ENCODE measurements at places on chromosomes 13 and 19. TPM values are rescaled to one million over a fixed set of nuclear protein-coding genes. Genes with fewer than 3 reads are reported as not detected.
A peak's percentile ranks its signal among the peaks of the same experiment; 100 is the strongest.

The CLDND2 gene
- polyA plus RNA-seq, result 1.6 TPM

The C5AR1 gene
- 3.9 TPM for polyA plus RNA-seq

The PSPN gene
- polyA plus RNA-seq, result 0.69 TPM

- DNase-seq, result no peak
Measured at GRCh38 chr13:37475966-37476365, 122.6 kb downstream of the POSTN start.

DNA sequence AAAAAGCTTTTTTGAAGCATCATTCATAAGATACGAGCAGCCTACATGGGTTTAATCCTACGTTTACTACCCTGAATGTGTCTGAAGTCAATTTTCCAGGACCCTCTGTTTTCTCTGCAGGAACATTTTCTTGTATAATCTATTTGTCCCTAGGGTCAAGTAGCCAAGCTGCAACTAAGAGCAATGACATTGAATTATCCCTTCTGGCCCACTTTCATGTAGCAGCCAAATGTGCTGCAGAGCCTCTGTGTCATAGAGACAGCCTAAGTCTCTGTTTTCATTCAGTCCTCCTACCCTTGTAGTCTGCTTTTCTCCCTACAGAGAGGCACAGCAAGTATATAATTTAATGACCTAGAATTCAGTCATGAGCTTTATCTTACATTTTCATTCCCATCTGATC, 82.1 kb downstream of the ZAR1L start:
- no peak for DNase-seq

- DNase-seq, result peak; percentile 73
Measured at GRCh38 chr19:38980583-38981374, 5.2 kb upstream of the FBXO17 start.

DNA sequence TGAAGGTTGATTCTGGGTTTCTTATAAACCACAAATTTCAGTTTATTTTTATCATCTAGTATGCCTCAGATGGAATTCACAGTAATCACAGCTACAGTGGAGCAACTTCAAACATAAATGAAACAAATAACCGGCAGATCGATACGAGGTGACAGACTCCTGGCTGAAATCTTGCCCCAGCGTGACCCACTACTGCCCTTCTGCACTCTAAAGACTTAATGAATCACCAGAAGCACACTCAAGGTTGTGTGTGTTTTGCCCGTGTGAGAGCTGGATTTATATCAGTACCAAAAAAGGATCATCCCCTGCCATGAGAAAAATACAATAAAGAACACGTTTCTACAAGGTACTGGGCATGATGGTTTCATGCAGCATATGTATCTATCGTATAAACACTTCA, 161.7 kb downstream of the KLF12 start:
- DNase-seq, result peak; percentile 25

DNA sequence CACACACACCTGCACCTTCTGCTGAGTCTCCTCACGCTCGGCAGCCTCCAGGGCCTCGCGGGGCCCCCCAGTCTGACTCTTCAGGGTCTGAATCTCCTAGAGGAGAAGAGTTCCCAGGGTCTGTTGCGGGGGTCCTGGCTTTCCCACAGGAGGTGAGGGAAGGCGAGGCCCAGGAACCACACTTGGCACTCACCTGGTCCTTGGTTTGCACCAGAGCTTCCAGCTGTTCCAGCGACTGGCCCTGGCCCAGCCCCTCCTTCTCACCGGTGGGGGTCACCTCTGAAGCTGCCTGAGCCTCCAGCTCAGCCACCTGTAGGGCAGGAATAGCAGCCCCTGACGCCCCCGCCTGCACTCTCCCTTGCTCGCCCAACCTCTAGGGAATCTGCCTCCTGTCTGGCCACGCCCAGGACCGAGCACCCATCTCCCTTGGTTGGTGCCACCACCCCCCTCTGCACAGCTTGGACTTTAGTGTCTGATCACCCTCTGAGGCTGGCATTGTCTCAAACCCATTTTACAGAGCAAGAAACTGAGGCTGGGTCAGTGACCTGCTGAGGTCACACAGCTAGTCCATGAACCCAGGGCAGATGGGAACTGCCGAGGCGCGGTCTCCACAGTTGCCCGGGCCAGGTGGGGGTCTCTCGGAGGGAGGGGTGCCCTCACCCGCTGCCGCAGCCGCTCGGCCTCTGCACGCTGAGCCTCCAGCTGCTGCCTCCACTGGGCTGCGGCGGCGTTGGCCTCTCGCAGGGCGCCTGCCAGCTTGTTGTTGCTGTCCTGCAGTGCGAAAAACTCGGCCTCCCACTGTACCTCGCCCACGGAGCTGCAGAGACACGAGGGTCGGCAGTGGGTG, 9.5 kb downstream of the HOMER3 start:
- DNase-seq, result no peak

GRCh38 chr13:93547886-93548285, 321.3 kb downstream of the GPC6 start:
- no peak for DNase-seq

DNA sequence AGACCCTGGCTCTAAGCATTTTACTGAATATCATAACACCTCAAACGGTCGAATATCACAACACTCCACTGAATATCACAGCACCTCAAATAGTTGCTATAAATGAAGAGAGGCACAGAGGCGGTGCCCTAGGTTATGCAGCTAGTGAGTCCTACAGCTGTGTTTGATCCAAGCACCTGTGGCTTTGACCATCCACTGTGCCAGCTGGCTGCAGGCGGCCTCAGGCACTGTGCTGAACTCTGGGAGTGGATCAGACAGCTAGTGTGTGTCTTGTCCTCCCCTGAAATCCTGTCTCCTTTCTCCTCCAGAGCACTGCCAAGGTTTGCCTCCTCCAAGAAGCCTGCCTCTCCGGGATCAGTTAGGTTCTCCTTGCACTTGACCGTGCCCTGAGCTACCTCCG, 7.3 kb downstream of the NOSIP start:
- DNase-seq, result no peak

All from HepG2 (cell line).